Choroid plexus epithelial cell (primary cell): ENCODE measurements at places on chromosomes 16 and 17.
A peak's percentile ranks its signal among the peaks of the same experiment; 100 is the strongest.

GRCh38 chr16:57739756-57740422 is 4.3 kb downstream of the KATNB1 start:
- no peak for DNase-seq

DNA sequence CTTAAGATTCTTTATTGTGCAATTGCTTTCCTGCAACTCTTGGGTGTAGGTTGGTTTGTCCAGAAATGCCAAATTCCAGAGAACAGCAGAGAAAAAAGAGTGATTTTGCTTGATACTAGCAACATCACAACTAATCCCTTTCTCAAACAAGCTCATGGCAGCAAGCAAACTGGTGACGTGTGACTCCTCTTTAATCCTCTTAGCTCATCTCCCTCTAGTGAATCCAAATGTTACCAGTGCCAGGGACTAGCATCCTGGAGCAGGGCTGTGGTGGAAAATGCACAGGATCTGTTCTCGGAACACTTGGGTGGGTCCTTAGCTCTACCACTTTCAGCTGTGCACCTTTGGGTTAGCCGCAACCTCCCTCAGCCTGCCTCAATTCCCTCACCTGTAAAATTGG is 204.0 kb upstream of the CCL2 start:
- DNase-seq, result no peak

GRCh38 chr17:48127371-48128051 is 19.9 kb downstream of the SNX11 start:
- no peak for DNase-seq

DNA sequence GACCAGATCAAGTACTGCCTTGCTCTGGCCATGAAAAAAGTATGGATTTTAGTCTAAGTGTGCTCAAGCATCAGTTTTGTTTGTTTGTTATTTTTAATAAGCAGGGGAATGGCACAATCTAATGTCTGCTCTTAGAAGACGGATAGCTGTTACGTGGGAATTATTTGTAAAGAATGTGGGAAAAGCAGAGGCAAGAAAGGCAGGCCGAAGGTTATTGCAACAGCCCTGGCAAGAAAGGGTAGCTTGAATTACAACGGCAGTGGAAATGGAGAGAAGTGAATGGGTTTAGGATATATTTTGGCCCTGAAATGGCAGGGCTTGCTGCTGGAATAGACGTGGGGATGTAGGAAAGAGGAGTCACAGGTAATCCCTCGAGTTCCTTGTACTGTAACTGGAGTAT is 987 bp upstream of the HASPIN start:
- DNase-seq, result peak; percentile 35

- DNase-seq, result no peak
Observed at GRCh38 chr17:47262586-47262985, 9.0 kb downstream of the ITGB3 start.
